ENCODE measurements at places on chromosomes 7 and 10.

DNA sequence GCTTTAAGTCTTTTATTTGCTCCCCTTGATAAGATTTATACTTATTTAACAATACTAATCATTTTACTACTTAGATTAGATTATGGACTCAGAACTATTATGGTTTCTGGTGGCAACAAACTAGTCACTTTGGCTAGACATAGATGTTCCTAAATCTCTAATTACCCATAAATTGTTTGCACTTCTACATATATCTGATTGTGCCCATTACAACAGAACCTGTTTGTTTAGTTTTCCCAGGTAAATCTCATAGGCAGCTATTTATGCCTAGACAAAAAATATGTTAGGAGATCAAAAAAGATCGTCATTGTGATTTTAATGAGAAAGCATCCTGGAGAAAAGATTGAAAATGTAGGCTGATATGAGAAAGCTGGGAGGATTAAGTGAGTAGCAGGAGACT is 14.4 kb downstream of the UBN2 start:
- DNase-seq, result no peak

DNA sequence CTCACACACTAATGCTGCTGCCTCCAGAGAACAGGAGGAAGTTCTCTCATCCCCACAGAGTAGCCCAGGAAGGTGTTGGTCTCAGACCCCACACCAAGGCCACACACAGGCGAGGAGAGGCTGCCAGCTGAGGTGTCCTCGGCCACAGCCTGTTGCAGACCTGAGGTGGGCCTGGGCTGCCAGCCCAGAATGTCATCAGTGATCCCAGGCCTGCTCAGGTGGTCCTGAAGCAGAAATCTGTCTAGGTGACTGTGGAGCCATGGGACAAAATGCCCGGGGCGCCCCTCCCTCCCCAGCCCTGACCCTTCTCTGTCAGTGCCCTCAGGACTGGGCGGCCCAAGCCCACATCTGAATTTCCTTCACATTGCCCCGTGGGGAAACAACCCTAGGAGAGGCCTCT is 43.5 kb upstream of the LRRC4 start:
- no peak for DNase-seq

GRCh38 chr7:27188386-27189294 is 3.6 kb upstream of the HOXA11 start:
- no peak for DNase-seq

GRCh38 chr7:99460651-99461050 is 5.3 kb downstream of the ATP5MF start:
- no peak for DNase-seq

DNA sequence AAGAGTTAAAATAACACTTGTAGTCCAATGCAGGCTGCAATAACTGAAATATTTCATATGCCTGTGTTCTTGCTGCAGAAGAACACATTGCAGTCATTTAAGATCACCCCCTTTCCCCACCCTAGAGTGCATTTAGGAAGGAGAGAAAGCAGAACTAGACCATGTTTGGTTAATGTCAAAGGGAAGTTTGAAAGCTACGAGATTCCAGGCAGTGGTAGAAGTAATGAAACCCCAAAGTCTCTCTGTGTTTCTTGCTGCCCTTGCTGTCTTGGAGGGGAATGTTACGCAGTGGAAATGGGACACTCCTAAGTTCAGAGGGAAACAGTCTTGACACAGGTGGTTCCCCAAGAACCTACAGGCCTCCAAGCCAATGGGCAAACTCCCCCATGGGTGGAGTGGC is 242.9 kb downstream of the PTEN start:
- no peak for DNase-seq

DNA sequence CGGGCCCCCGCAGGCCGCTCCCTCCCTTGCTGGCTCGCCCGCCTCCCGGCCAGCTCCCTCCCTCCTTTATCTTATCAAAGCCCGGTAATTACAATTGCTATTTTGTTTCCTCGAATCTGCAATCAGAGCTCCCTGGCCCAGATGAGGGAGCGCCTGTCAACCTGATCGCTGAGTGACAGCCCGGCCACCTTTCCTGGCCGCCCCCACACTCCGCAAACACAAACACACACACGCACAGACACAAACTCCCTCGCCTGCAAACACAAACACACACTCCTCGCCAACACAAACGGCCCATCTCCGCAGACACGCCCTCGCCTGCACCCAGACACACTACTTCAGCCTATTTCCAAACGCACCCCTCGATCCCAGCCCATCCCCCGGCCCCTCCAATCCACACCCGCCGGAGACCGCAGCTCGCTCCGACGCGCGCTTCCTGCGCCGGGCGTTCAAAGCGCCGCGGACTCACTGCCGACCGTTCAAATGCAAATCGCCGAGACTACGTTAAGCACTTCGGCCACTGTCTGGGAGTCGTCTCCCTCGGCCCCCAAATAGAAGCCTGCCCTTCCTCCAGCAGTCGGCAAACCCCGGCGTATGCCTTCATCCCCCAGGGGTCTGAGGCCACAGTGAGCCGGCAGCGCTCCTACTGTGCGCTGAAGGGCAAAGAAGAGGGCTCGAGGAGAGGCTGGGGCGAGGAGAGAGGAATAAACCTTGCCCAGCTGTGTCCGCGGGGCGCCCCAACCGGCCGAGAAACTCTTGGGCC is 3.0 kb upstream of the FGF8 start:
- DNase-seq, result no peak

DNA sequence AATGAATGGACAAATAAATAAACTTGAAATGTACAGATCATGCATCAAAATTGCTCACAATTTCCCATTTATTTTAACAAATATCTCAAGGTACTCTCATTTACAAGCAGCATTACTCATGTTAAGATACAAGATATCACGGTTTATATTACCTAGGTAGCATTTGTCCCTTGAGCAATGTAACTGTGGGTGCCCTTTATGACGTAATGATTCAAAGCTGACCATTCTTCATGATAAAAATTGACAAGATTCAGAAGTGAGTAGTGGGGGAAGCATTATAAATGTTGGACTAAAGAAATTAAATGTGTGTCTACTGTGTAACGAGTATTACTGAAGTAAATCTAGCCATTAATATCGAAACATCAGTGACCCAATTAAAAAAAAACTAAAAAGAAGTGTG is 68.2 kb upstream of the GRM8 start:
- no peak for DNase-seq

- DNase-seq, result no peak
Observed at GRCh38 chr10:56943221-56943755, 582.2 kb upstream of the ZWINT start.

- no peak for DNase-seq
Observed at GRCh38 chr7:16431646-16432424, 10.5 kb upstream of the CRPPA start.

- DNase-seq, result no peak
Observed at GRCh38 chr10:86443069-86443468, 76.5 kb upstream of the GRID1 start.

DNA sequence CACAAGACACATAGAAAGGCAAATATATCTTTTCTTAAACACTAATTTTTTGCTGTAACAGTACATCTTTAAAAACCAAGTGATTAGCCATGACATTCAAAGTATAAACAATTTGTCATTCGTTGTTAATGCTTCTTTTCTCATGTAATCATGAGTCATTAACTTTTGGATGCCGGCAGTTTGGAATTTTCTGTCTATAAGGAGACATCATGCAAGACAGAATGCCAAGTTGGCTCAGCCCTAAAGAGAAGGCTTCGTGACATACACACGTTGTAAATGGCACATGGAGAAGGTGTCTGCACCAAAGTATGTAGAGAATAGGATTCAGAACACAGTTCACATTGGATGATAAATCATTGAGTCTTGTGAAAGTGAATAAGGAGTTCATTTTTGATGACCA is 35.9 kb downstream of the CCDC3 start:
- DNase-seq, result no peak

DNA sequence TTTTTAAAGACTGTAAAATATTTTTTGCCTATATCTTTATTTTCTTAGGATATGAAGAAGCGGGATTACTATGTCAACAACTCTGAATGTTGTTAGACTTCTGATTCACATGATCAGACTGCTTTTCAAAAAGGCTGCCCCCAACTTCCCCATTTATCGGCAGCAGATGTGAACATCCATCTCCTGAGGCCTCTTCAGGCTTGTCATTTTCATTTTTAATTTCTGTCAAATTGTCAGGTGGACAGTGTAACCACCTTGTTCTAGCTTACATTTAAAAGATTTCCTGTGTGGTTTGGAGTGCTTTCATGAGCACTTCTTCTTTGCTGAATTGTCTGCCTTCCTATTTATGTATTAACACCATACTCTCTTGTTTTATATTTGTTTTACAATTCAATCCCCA is 78.8 kb upstream of the GSDME start:
- no peak for DNase-seq

GRCh38 chr10:104339469-104340110 is 1.3 kb upstream of the ITPRIP start:
- DNase-seq, result no peak

- DNase-seq, result no peak
Observed at GRCh38 chr10:118977022-118977599, 52.4 kb upstream of the NANOS1 start.

DNA sequence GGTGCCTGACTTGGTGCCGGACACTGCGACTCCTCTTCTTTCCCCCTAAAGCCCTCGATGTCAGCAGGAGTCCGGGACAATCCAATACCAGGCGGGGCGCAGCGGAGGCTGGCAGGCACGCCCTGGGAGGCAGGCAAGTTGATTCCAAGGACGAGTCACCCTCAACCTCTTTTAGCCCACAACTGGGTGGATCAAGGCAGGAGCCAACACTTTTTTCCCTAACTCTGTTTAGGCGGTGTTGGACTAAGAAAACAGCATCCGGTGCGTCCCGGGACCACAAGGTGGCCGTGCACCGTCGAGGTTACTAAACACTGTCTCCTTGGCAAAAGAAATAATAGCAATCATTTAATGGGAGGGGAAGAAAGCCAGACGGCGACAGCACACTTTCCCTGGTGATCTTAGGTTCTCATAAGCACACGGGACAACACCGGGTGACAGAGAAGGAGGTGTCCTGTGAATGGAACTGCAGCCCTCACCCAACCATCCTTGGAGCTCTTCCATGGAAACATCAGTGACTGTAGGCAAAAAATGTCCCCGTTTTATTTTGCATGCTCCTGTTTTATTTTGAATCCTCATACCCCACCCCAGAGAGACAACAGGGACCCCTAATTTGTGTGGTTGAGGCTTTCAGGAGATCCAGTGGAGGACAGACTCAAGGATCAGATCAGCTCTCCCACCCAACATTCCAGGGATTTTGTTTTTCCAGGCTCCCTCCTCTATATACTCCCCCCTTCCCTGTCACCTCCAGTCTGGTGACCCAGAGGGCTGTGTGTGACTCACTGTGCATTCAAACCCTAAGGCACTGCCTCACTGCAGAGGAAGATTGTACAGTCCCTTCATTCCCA is 1.3 kb upstream of the CALCR start:
- no peak for DNase-seq

- no peak for DNase-seq
Observed at GRCh38 chr7:4993471-4993870, 34.5 kb upstream of the MMD2 start.

DNA sequence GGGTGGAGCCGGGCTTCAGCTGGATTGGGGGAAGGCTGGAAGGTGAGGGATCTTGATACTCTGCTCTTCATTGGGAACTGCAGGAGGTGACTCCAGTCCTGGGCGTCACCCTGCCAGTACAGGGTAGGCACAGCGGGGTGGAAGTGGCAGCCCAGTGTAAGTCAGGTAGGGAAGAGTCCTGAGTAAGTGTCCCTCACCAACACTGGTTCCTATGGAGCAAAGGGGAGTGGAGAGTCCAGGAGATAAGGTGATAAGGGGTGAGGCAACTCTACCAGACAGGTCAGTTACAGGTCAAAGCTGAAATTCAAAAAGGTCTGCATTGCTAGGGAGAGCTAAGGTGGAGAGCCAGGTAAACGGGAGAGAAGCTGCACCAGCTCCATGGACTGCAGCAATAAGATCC is 145.6 kb upstream of the NFE2L3 start:
- DNase-seq, result no peak

- DNase-seq, result no peak
Observed at GRCh38 chr10:55470840-55471239, 669.8 kb upstream of the PCDH15 start.

DNA sequence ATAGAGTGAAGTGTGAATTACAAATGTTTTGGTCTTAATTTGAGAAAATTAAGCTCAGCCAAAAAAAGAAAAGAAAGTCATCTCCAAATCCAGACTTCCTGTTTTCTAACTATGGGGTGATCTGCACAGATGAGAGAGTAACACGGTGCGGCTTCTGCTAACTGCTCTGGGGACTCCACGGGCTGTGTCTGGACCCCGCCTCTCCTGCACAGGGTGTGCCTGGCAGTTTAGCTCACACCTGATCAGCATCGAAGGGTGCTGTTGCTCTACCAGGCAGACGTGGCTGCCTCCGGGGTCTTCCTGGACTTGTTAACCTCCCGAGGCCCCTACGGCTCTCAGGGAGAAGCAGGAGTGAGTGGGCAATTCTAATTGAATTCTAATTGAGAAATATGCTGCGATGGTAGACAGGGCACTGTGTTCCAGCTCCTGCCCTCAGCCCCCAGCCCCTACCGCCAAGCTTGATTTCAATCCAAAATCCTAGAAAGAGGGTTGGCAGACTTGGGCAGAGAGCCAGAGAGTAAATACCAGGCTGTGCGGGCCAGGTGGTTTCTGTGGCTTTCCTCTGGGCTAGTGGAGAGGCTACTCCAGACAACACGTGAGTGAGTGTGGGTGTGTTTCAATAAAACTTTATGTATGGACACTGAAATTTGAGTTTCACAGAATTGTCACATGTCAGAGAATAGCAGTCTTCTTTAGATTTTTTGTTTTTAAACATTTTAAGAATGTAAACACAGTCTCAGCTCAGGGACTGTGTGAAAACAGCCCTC is 13.4 kb downstream of the SHH start:
- DNase-seq, result no peak

DNA sequence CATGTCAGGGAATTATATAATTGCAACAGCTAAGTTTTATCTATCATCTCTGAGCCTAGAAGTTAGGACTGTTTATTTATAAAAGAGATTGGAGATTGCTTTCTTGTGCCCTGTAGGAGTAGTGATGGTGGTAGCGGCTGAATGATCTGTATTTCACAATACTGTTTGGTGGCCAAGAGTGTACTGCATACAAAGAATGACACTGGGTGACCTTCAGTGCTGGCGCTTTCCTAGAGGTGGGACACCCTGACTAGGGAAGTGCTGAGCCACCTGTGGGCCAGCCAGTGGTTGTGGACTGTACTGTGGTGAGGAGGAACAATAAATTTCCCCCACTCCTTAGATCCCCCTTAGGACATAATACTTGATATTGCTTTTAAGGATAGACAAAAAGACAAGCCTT is 53.0 kb downstream of the COPG2 start:
- DNase-seq, result no peak

DNA sequence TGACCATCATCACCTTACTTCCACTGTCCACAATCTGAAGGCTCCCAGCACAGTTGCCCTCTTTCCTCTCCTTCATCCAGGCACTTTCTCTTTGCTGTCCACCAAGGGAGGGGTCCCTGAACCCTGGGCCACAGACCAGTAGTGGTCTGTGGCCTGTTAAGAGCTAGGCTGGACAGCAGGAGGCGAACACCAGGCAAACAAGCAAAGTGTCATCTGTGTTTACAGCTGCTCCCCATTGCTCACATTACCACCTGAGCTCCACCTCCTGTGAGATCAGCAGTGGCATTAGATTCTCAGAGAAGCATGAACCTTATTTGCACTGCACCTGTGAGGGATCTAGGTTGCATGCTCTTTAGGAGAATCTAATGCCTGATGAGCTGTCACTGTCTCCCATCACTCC is 27.7 kb downstream of the FZD1 start:
- DNase-seq, result no peak

- DNase-seq, result no peak
Observed at GRCh38 chr7:41881331-41882130, 178.6 kb upstream of the INHBA start.

GRCh38 chr10:93422118-93422517 is 60.0 kb downstream of the MYOF start:
- no peak for DNase-seq

- no peak for DNase-seq
Observed at GRCh38 chr10:88097536-88097935, 234.1 kb downstream of the PTEN start.
